ENCODE measurements at places on chromosomes 16 and 17.

GRCh38 chr17:48441231-48441711, 11.3 kb upstream of the SKAP1 start:
- DNase-seq = peak; percentile 28

DNA sequence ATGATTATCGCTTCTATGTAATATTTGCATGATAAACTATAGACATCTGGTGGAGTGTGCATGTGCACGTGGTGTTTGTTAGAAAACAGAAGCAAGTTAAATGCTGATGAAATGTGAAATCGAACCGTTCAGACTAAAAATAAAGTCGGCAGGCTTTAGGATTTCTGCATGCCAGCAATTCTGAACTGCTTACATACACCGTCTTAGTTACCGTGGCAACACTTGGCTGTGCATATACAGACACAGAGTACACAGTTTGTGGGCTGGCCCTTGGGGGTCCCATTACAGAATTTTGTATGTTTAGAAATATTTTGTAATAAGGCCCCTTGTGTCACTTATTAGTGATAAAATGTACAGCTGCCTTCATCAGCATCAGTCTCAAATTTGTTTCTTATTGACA, 605.5 kb downstream of the RBFOX1 start:
- no peak for DNase-seq

DNA sequence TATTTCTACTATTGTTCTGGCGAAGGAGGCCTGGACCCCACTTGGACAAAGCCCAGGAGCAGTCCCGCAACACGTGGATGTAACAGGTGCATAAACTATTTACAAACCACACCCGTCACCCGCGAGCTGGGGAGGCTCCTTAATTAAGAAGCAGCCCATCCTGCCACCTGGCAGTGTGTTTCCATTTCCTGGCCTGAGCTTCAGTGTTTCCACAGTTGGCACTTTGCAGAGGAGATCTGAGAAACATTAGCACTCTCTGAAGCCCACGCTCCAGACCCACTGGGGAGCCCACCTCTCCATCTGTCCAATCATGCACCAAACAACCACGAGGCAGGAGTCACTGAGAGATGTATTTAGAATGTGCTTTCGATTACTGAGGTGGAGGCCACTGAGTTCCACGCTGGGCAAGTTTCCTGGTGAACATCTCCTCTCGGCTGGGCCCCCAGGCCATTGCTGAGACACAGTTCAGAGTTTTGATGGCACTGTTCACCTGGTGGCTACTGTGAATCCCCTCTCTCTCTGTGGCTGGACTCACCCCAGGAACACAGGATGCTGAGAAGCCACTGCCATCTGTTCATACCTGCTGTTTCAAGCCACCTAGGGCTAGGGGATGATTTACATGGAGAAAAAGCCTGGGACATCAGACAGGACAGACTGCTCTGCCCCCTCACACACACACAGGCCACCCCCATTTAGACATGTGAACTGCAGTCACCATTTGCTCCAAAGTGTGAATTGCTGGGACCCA, 129.1 kb downstream of the AIPL1 start:
- DNase-seq = no peak

DNA sequence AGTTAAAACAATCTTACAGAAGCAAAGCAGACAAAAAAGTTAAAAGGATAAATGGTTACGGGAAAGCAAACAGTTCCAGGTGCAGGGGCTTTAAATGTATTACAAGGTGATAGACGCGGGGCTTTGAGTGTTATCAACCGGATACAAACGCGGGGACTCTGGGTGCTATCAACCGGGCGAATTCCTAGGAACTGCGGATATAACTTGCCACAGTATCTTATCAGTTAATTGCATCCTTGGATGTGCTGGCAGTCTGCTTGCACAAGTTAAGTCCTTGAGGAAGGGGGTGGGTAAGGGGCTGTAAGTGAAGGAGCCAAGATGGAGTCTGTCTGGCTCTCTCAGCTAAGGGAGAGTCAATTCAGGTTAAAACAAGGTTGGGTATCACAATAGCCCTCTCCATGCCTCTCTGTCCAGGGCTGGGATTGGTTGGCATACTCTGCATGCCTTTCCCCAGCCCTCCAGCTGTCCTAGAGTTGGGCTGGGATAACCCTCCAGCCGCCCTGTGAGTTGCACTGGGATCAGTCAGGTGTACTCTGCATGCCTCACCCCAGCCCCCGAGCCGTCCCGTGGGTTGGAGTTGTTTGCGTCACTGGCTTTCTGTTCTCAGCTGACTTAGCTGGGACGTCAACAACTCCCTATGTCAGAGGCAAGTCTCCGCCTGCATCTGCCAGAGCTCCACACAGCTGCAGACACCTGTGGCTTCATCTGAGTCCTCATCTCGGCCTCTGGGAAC, 40.9 kb downstream of the TMEM235 start:
- peak; percentile 52 for DNase-seq

DNA sequence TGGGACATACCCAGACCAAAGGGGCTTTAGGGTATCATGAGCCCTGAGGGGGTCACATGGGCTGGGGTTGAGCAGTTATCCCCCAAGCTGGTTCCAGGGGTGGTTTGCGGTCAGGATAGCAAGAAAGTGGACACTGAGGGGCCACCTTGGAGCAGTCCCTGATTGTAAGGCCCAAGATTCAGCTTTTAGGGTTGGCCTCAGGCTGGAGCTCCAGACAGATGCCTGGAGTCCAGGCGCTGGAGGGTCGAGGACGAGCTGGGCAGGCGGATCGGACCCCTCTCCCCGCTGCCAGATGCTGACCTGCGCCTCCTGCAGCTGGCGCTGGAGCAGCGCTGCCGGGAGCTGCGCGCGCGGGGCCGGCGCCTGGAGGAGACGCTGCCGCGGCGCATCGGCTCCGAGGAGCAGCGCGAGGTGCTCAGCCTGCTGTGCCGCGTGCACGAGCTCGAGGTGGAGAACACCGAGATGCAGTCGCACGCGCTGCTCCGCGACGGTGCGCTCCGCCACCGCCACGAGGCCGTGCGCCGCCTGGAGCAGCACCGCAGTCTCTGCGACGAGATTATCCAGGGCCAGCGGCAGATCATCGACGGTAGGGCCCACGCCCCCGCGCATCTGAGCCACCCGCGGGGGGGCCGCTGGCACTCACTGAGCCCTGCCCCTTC, 10.0 kb downstream of the BTBD17 start:
- DNase-seq = peak; percentile 41

GRCh38 chr16:81571592-81572385, 127.2 kb downstream of the CMIP start:
- DNase-seq = no peak

- no peak for DNase-seq
These were observed 521 bp upstream of the G6PC3 start for GRCh38 chr17:44069974-44070454.

GRCh38 chr16:80994451-80994850, 12.2 kb downstream of the CMC2 start:
- no peak for DNase-seq

DNA sequence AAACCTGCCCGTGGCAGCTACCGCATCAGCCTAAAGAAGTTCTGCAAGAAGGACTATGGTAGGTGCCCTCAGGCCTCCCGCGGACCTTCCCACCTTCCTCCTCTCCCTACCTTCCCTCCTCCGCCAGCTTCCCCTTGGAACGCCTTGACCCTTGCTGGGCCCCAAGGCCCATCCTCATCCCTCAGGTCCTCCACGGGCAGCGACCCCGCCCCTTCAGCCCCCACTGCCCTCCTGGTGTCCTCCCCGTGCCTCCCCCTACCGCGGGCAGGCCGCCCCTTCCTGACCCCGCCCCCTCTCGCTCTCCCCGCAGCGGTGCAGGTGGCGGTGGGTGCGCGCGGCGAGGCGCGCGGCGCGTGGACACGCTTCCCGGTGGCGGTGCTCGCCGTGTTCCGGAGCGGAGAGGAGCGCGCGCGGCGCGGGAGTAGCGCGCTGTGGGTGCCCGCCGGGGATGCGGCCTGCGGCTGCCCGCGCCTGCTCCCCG, 1.4 kb upstream of the TBC1D24 start:
- peak; percentile 40 for DNase-seq

Measured in activated naive CD8-positive, alpha-beta T cell treated with anti-CD3 and anti-CD28 coated beads for 36 hours (primary cell).